ENCODE measurements at places on chromosomes 3 and 15.

DNA sequence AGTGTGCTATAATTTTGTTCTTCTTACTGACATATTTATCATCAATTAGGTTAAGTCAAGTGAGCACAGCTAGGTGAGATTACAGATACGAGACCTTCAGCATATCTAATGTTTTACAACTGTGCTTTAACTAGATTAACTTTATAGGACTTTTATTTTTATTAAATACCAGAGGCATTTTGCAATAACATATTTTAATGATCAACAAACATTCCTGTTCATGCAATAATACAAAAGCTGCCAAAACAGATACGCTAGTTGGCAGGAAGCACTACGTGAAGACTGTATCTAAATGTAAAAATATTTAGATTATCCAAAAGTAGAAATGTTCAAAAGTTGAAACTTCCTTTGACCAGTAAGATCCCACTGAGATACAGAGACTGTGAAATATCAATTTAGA, 139.1 kb downstream of the CBLB start:
- no peak for DNase-seq

DNA sequence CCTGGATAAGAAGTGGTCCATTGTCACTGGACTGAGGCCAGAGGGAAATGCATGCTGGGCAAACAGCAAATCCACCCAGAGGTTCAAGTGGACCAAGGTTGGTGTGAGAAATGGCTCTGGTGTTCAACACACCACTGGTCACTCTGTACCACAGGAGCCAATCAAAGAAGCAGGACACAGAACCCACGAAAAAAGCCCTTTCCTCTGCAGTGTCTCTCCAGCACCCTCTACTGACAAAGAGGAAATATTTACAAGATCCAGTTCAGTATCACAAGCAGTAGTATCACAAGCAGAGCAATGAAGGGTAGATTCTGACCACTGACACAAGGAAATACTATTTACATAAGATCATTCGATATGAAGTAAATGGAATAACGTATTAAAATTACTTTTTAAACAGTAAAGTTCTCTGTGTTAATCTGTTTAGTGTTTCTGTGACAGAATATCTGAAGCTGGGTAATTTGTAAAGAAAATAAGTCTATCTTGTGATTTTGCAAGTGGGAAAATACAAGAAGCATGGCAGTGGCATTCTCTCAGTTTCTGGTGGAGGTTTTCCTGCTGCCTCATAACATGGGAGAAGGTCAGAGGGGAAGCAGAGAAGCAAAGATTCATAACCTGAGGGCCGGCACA, 390.7 kb downstream of the EFHB start:
- no peak for DNase-seq

DNA sequence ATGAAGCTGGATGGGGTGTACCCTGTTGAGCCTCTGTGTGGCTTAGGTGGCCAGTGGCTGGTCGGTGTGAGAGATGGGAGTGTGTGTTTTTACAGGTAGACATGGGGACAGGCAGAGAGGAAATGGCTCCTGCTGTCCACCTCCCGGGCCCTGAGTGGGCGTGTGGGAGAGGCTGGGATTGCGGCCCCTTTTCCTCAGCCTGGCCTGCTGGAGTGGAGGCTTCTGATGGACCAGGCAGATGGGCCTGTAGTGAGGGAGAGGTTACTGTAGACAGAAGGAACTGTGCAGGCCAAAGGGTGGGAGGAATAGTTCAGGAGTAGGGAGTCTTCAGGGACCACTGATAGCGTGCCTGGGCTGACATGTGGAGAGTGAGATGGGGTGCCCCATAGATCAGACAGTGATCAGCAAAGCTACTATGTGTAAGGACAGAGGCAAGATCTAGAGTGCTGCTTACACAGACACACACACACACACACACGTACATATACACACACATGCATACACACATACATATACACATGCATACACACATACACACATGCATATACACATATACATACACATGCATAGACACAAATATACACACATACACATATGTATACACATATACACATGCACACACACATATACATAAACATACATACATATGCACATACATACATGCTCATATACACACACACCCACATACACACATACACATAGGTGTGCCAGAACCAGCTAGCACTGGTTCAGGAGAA, 26.4 kb downstream of the ACAA1 start:
- no peak for DNase-seq

DNA sequence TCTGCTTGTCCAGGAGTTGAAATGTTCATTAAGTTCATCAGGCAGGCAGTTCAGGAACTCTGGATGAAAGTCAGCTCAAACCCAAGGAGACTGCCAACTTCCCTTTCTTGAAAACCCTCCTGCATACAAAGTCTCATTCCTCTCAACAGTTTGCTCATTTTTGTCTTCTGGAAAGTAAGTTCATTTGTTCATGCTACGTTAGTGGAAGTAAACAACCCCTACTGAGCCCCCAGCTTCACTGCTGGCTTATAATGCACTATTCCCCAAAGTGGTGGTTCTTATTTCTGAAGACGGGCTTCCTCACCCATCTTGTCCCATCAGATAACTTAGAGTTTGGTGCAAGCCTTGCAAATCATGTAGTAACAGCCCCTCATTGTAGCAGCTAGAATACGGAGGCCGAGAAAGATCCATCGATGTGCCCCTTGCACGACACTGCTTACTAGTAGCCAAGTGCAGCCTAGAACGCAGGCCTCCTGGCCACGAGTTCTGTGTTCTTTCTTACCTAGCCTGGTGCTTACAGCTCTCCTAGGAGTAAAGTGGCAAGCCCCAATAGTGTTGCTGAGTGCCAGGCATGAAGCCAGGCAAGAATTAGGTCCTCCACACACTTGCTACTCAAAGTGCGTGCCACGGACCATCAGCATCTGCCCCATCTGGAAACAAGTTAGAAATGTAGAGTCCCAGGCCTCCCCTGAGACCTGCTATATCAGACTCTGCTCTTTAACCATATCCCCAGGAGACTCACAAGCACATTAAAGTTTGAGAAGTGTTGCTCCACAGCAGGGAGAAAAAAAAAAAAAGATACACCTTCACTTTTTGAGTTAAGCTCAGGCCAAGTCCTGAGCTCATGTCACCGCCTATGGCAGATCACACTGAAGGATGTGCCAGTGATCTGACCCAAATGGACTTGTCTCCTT, 82.5 kb downstream of the RFTN1 start:
- DNase-seq: no peak

- DNase-seq: no peak
These were observed 31.0 kb downstream of the IL16 start for GRCh38 chr15:81227716-81228115.

GRCh38 chr3:60898321-60898720, 352.9 kb downstream of the FHIT start:
- DNase-seq: no peak

GRCh38 chr3:173624086-173624485, 226.5 kb downstream of the NLGN1 start:
- no peak for DNase-seq

- DNase-seq: peak; percentile 94
These were observed 259.6 kb upstream of the CTNNB1 start for GRCh38 chr3:40939741-40940130.

DNA sequence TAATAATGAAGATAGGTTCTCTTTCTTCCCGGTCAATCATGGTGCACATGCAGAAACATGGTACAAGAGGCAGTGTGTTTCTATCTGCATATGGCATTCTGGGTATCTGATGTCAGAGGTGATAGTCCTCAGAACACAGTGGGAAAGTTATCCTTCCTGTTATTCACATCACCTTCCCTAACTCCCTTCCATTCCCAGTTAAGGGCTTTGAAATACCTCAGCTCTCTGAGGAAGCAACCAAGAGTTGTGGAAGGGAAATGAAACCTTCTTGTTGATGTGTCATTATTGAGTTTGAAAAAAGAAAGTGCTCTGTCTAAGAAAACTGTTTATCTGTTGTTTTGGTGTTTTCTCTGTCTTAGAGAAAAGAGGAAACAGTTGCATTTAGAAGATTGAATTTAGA, 21.9 kb upstream of the P2RY13 start:
- no peak for DNase-seq

GRCh38 chr3:159807137-159808040, 181.2 kb upstream of the IL12A start:
- no peak for DNase-seq

DNA sequence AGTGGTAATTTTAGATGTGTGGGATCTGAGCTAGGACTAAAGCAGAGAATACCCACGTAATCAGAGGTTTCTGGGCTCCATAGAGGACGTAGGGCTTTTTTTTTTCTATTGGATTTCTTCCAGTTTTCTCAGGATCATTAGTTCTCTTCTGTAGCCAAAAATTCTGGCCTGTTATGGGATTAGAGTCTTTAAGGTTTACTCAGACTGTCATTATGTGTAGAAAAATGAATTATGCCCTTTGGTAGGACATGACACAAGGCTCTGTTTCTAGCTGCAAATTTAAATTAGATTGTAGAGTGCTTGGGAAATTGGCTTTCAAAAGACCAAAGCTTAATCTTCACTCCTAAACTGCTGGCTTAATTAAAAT, 1.9 kb downstream of the SETD5 start:
- DNase-seq: no peak
